NCI-H748 treated with DMSO at 0.1 percent for 48 hours (cell line): ENCODE measurements at places on chromosomes 6 and 20.

DNA sequence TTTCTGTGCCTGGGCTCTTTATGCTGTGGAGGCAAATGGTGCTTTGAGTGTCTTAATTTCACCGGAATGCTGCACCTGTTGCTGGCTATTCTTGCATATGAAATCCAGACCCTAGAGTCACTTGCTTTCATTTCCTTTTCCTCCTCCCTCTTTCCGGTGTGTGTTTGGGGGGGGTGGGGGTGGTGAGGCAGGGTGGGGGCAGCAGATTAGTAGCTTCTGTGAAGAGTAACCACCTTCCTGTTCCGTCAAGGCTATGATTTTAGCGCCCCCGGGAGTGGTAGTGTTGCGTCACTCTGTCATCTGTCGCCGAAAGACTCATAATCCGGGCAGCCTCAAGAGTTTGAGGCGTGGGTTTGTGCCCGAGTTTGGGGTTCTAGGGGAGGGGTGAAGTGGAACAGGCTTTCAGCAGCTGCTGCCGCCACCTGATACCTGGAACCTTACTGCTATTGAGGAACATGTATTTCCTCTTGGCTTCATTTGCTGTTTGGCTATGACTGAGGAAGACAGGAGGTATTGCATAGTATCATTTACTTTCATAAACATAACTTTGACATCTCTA lies 49.1 kb downstream of the UTRN start:
- DNase-seq = no peak

DNA sequence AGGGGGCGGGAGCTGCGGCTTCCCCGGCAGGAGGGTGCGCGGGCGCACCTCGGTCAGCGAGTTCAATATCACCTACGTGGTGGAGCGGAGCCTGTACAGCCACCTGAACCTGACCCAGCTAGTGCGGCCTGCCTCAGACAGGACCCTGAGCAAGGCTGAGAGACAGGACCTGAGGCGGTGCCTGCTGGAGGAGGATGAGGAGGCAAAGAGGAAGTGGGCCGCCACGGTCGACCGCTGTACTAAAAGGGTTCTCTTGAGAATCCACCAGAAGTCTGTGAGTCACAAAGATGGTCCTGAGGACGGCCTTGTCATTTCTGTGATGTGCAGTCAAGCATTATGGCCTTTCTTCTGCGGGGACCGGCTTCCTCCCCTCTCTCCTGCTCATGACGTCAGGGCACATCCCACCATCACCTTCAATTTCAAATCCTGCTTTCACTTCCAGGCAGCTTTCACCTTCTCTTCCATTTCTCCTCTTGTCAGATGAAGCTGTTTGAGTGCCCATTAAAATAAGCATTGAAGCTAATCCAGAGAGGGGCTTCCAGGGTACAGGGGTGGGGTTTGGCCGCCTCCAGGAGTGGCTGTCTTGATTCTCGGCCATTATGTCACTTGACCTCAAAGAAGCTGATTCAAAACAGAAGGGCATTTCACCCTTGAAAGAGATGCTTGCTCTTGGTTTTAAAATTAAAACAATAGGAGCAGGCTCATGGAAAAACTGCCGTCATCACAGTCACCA lies 177.6 kb downstream of the SASH1 start:
- no peak for DNase-seq

- DNase-seq = no peak
Measured at GRCh38 chr20:63176034-63176426, 39.9 kb downstream of the YTHDF1 start.

GRCh38 chr6:36691612-36692011 lies 6.0 kb upstream of the RAB44 start:
- DNase-seq = no peak

GRCh38 chr6:5531853-5532375 lies 270.6 kb downstream of the FARS2 start:
- no peak for DNase-seq

DNA sequence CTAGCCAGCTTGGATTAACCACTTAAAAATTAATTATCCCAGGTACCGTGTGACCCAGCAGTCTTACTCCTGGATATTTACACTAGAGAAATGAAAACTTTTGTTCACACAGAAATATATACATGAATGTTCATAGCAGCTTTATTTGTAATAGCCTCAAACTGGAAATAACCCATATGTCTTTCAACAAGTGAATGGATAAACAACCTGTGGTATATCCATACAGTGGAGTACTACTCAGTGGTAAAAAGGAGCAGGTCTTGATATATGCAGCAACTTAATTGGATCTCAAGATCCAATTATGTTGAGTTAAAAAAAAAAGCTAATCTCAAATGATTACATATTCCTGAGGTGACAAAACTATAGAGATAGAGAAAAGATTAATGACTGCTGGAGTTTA lies 381.4 kb downstream of the CDKAL1 start:
- DNase-seq = no peak

DNA sequence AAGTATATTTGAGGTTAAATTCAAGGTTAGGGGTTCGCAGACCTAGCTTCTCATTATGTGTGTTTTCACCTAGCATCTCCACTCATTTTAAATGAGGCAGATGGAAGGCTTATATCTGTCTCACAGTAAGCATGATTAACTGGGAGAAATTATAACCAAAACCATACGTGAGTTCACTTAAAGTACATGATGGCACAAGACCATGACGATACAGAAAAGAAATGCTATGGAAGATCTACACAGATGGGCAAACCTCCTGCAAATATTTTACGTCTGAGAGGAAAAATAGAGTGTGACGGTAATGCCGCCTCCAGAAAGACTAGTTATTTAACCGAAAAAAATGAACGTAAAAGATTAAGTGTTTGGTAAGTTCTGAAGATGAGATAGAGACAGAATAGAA lies 337.8 kb downstream of the FARS2 start:
- no peak for DNase-seq

- DNase-seq = peak; percentile 83
Measured at GRCh38 chr6:37381579-37381978, 27.8 kb downstream of the RNF8 start.

DNA sequence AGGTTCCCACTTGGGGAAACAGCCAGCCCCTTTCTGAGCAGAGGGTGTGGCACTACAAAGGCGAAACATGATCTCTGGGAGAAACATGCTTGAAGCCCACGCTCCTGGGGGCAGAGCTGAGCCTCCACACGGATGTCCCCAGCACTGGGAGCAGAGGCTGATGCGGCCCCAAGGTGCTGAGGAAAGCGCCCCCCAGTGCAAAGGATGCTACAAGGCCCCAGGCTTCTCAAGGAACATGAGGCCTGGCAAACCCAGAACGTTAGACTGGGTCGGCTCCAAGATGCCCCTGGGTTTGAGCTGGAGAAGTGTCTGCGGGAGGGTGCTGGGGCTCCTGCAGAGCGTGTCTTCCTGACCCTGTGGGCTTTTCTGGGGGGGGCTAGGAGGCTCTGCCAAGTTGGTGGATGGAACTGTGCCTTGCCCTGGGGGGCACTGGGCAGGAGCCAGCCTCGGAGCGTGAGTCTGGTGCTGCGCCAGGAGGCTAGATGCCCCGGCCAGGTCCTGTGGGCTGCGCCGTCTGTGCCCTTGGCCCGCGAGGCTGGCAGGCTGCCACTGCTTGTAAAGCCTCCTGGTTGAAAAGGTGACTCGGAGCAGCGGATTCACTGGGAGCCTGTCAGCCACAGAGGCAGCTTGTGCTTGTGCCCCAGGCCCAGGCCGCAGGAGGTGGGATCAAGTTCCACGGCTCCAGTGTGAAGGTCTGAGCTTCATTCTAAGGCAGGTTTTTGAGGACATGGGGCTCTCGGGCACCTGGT lies 8.1 kb downstream of the SYNJ2 start:
- peak; percentile 37 for DNase-seq

DNA sequence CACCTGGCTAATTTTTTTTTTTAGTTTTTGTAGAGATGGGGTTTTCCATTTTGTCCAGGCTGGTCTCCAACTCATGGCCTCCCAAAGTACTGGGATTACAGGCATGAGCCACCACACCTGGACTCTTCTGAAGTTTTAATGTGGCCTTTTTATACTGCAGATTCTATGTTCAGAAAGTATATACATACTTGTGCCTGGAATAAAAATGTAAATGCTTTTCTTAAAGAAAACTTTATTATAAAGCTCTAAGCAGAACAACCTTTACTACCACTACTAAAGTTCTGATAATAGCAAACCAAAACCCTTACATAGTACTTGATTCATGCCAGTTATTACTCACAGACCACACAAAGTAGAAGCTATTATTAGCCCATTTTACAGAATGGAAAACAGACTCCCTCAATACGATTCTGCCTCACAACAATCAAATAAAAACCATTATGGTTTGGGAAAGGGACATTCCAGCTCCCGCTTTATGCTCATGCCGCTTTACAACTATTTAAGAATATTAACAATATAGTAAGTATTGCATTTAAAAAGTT lies 5.3 kb downstream of the PHIP start:
- no peak for DNase-seq

GRCh38 chr6:63731930-63732329 lies 96.3 kb downstream of the PHF3 start:
- no peak for DNase-seq

DNA sequence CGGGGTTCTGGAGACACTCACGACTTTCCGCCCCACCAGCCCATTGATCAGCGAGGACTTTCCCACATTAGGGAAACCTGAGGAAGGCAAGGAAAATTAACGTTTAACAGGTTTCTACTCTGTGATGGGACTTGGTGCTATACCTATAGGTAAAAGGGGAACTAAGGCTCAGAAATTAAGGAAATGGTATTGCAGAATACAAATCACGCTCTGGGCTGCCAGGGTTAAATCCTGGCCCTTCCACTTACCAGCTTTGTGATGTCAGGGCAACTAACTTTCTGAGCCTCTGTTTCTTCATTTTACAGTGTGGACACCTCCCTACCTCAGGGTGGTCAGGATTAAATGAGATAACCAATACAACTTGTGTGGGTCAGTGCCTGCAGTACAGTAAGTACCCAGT lies 8.8 kb downstream of the GNL1 start:
- no peak for DNase-seq

DNA sequence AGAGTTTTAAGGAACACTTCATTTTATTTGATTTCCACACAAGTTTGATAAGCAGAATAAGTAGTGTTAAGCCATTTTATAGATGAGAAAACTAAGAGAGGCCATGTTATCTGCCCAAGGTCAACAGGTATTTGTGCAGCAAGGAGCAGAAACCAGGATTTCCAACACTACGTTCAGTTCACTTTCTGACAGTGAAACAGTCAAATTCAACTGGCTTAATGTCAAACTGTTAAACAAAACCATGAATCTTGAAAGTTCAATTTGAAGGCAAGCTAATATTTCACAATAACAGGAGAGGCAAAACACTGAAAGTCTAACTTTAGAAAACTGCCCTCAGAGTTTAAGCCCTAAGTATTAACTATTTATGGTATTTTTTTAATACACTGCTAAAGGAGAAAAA lies 32.6 kb downstream of the DTNBP1 start:
- DNase-seq = no peak

DNA sequence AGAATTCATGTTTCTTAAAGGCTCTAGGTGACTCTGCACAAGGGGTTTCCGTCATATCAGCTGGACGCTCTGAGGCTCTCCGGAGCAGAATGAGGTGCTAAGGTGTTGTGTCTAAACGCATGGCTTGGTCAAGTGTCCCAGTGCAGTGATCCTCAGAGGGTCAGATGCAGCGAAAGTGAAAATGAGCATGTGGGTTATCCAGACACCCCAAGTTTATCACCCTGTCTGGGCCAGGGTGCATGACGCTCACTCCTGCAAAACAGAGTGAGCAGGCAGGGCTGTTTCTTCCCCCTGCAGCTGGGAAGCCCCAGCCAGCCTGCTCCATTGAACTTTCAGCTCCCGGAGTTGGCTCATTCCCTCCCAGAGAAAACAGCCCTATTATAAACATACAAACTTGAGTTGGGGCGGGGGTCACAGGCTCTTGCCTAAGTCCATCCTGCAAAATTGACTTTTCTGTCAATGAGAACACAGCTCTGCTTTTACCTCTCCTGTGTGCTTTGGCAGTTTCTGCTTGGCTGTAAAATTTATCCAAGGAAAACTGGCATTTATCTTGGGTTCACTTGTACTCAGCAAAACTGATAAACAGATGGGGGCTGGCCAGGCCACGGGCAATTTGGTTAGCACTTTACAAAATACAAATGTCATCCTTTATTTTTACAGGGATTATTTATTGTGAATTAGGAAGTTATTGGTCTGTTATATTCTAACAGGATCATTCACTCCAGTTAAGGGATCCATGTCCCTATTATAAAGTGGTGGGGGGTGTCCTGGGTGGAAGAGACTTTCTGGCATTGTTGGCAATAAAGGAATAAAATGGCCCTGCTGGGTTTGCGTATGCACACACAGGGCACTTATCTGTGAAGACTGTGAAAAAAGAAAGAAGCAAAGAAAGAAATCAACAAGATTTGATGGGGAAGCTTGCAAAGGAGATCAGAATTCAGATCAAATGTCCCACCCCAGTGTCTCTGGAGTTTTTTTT lies 154.9 kb downstream of the FOXA2 start:
- no peak for DNase-seq

DNA sequence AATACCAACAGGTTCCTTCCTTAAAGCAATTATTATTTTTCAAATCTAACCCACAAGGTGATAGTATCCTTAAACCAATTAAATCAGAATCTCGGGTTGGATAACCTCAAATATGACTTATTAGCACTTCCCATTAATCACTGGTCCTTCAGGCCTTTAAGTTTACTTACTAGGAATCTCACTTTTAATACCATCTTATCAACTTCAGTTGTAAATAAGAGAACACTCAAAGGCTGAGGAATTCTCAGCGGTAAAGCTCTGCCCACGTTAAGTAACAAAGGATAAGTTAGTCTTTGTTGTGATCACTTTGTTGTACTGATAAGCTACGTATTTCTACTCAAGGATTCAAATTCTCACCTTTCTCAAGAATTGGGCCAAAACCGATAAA lies 82.0 kb downstream of the OR2B2 start:
- peak; percentile 52 for DNase-seq

DNA sequence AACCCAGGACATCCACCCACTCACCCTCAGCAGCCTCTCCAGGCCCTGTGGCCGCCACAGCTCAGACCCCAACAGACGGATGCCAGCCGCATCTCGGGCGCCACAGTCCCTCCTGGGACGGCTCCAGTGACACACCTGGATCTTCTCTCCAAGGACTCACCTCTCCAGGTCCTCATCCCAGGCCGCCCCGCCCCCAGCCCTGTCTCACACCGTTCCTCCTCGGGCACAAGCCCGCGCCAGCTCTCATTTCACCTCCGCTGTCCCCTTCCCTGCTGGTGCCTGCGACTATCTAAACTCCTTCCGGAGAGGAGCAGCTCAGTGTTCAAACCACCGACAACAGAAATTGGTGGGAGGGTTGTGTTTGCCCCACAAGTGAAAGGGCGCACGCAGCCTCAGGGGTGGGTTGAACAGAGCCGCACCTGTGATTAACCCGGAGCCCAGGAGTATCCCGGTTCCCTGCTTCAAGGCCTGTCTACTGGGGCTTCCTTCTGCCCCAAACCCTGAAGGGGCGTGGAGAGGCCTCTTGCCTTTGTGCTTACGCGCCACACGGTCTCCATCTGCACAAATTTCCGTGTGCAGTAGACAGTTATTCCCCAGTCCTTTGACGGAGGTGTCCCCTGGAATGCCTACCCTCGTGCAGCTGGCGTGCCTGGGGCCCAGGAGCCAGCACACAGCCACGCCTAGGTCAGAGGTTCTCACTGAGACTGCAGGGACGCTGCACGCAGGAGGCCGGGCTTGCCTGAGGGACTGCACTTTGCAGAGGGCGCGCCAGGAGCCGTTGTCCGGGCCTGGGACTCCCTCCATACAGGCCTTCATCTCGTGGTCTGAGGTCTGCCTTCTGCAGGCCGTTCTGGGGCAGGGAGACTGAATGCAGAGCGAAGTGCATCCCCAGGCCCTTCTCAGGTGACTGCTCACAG lies 232.7 kb downstream of the DLL1 start:
- DNase-seq = no peak

- no peak for DNase-seq
Measured at GRCh38 chr20:10843146-10843711, 169.4 kb upstream of the JAG1 start.

GRCh38 chr6:26217714-26218075 lies 130.5 kb downstream of the HFE start:
- DNase-seq = no peak

- no peak for DNase-seq
Measured at GRCh38 chr6:30942338-30943060, 1.7 kb downstream of the MUCL3 start.
